ENCODE measurements at places on chromosomes 2 and 18. TPM values are rescaled to one million over a fixed set of nuclear protein-coding genes. Genes with fewer than 3 reads are reported as not detected.

DNA sequence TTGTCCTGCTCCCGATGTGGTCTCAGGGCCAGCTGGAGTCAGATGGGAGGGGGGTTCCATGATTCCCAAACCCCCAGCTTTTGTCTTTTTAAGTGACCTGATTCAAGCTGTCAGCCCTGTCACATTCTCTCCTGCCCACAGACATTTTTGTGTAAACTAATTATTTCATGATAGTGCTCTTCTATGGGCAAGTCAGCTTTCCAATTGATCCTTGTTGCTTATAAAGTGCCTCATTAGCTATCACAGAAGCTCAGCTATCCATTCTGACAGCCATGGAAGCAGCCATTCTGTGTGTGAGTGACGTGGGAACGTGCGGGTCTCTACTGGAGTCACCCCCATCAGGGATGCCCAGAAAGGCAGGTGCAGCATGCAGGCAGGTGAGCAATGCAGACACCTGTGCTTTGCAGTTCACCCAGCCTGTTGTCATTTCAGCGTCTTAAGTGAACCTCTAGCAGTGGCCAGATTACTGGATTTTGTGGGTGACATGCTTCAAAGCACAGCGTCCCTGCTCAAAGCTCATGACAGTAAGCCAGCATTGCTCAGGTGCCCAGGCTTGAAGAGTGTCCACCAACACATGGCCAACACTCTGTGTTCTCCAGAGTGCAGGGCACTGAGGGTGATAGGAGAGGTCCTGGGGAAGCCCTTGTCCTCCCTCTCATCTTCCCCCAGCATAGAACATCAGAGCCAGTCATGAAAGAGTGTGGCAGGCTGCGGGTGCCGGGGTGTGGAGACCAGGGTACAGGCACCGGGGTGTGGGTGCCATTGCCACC, 162.1 kb upstream of the SH3BP4 start:
- no peak overlapping the region for H3K4me3 ChIP-seq
- no peak for DNase-seq
- H3K4me1 ChIP-seq = no peaks in the 10 kb centered on the region

- no peak overlapping the region for H3K4me3 ChIP-seq
- no peaks in the 10 kb centered on the region for H3K36me3 ChIP-seq
- no peak for DNase-seq
- no peaks in the 10 kb centered on the region for H3K4me1 ChIP-seq
Measured at GRCh38 chr2:213177679-213178078, 26.3 kb upstream of the IKZF2 start.

GRCh38 chr2:72940786-72941185, 23.5 kb downstream of the EMX1 start:
- H3K36me3 ChIP-seq = peaks cover 16% of the 10 kb centered on the region
- no peak for DNase-seq
- H3K4me1 ChIP-seq = no peaks in the 10 kb centered on the region

GRCh38 chr2:95374451-95374920, 28.0 kb upstream of the FAHD2A start:
- H3K36me3 ChIP-seq = no peaks in the 10 kb centered on the region
- H3K27ac ChIP-seq = no peak overlapping the region
- H3K27me3 ChIP-seq = no peaks in the 10 kb centered on the region
- H3K4me1 ChIP-seq = no peaks in the 10 kb centered on the region
- no peak for DNase-seq

DNA sequence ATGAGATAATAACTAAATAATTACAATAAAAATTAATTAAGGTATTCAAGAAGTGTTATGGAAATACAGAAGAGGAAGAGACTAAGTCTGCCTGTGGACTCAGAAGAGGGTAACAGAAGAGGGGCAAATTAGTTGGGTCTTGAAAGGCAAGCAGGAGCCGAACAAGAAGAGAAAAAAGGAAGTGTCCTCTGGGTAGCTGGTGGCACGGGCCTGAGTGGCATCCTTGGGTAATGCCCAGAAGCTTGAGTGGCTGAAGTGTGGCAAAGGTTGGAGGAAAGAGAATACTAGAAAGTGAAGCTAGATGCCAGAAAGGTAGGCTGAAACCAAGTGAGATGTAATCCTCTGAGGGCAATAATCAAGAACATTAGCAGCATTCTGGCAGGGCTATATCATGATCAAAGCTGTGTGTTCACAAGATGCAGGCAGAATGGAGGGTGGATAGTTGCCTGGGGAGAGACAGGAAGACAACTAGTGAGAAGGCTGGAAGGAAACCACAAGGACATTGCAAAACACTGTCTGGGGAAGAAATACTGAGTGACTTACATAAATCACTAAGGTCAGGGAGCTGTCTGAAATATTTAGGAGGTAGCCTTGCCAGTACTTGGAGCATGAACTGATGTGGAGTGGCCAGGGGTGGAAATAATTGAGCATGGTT, 16.2 kb downstream of the DOCK10 start:
- H3K4me3 ChIP-seq = no peak overlapping the region
- no peaks in the 10 kb centered on the region for H3K36me3 ChIP-seq
- no peaks in the 10 kb centered on the region for H3K27me3 ChIP-seq
- no peak for DNase-seq
- no peak overlapping the region for H3K27ac ChIP-seq

DNA sequence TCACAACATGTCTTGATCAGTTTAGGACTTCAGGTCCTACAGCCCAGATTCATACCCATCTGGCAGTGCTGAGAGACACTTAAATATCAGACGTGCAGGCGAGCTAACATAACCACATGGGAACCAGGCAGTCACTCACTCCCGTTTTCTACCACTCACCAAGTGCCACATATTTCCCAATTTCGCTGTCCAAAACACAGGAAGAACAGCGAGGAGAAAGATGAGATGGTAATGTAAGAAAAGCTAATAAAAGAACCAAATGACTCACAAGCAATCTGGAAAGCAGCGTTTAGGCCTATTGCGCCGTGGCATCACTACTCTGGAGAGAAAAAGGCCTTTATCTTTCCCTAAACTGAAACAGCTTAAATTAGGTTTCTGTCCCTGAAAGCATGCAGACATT, 647.8 kb upstream of the SLC39A10 start:
- H3K36me3 ChIP-seq = no peaks in the 10 kb centered on the region
- no peaks in the 10 kb centered on the region for H3K27me3 ChIP-seq
- H3K4me1 ChIP-seq = no peaks in the 10 kb centered on the region
- H3K4me3 ChIP-seq = no peak overlapping the region
- no peak overlapping the region for H3K27ac ChIP-seq

DNA sequence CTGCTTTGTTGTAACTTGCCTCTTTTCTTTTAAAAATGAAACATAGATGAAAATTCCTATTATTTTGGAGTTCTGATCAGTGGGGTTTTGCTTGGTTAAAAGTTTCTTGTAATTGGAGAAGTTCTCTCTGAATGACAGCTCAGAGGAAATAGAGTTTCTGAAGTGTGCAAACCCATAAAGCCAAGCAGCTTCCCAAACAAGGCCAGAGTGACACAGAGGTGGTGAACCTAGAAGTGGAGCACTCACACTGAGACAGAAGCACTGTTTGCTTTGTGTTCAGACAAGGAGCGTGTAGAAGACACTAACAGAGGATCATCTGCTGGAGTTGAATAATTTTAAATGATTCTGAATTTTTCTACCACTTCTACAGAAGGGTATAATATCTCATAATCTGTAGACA, 49.2 kb downstream of the FBXO48 start:
- no peak for DNase-seq
- no peaks in the 10 kb centered on the region for H3K36me3 ChIP-seq
- peaks cover 2% of the 10 kb centered on the region for H3K27me3 ChIP-seq
- no peak overlapping the region for H3K27ac ChIP-seq

GRCh38 chr2:47269316-47270232, 114.5 kb upstream of the STPG4 start:
- no peaks in the 10 kb centered on the region for H3K27me3 ChIP-seq
- DNase-seq = peak; percentile 70
- peaks cover 27% of the 10 kb centered on the region for H3K4me1 ChIP-seq
- peak overlapping the region; percentile 76 for H3K27ac ChIP-seq
- no peak overlapping the region for H3K4me3 ChIP-seq

DNA sequence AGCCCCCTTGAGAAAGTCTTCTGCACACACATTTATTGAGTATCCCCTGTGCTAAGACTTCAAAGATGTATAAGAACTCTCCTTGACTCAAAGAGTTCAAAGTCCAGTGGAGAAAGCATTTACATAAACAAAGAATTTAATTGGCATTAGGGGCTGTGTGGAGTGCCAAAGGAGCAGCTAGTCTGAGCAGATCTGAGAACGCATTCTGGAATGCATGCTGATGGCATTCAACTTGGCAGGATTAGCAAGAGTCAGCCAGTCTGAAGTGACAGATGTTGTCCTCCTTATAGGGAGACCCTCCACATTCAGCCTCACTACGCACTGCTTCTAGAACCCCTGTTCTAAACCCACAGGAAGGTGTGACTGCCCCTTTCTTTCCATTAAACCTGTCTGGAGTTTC, 191.5 kb downstream of the RAD51AP2 start:
- H3K4me3 ChIP-seq = no peak overlapping the region
- no peaks in the 10 kb centered on the region for H3K36me3 ChIP-seq
- no peak overlapping the region for H3K27ac ChIP-seq
- no peaks in the 10 kb centered on the region for H3K4me1 ChIP-seq
- no peaks in the 10 kb centered on the region for H3K27me3 ChIP-seq

- no peaks in the 10 kb centered on the region for H3K27me3 ChIP-seq
- no peaks in the 10 kb centered on the region for H3K4me1 ChIP-seq
- no peaks in the 10 kb centered on the region for H3K36me3 ChIP-seq
- no peak for DNase-seq
Measured at GRCh38 chr2:73268830-73269685, 15.2 kb downstream of the FBXO41 start.

DNA sequence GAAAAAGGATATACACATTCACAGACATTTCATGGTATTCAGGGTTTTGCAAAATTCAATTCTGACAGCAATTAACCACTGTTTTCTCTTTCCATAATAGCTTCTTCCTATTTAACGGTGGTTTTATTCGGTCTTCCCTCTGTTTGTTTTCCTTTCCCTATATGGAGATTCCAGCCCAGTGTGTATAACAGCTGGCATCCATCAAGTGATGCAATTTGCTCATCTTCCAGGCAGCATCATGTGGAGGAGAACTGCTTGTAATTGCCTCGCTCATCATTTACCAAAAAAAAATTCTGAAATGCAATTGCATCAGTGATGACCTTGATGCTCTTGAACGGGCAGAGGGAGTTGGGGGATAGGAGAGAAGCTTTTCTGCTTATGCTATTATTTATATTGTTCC, 165.9 kb upstream of the PGAP1 start:
- H3K27me3 ChIP-seq = no peaks in the 10 kb centered on the region
- no peaks in the 10 kb centered on the region for H3K36me3 ChIP-seq

DNA sequence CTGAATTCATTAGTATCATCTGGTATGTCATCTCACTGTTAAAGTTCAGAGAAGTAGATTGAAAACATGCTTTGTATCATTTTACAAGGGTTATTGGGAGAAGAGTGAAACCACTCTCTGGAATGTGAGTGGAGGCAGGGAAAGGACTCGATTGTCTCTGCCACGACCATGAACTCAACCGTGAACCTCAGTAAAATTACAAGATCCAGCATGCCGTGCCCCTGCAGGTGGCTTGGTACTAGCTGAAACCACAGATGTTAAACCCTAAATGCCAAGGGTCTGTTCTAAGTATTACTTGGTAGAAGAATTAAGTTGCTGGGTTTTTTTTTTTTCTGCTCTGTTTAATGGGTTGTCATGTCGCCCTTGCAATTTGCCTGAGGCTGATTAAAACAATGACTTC, 197.2 kb downstream of the MYO3B start:
- no peak overlapping the region for H3K4me3 ChIP-seq
- peaks cover 3% of the 10 kb centered on the region for H3K27me3 ChIP-seq
- H3K36me3 ChIP-seq = no peaks in the 10 kb centered on the region
- no peak overlapping the region for H3K27ac ChIP-seq
- no peaks in the 10 kb centered on the region for H3K4me1 ChIP-seq
- DNase-seq = no peak

- no peak overlapping the region for H3K27ac ChIP-seq
- no peak for DNase-seq
- H3K36me3 ChIP-seq = no peaks in the 10 kb centered on the region
Measured at GRCh38 chr2:12577567-12578253, 139.0 kb upstream of the TRIB2 start.

- DNase-seq = no peak
- H3K4me1 ChIP-seq = peaks cover 71% of the 10 kb centered on the region
- no peaks in the 10 kb centered on the region for H3K27me3 ChIP-seq
Measured at GRCh38 chr18:76456018-76456750, 38.9 kb downstream of the ZNF516 start.

DNA sequence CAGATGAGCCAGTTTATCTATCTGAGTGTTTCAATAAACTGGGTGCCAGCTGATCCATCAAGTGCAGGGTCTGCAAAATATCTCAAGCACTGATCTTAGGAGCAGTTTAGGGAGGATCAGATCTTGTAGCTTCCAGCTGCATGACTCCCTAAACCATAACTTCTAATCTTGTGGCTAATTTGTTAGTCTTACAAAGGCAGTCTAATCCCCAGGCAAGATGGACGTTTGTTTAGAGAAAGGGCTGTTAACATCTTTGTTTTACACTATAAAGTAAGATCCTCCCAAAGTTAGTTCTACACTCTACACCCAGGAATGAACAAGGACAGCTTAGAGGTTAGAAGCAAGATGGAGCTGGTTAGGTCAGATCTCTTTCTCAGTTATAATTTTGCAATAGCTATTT, 28.7 kb upstream of the HNMT start:
- H3K27ac ChIP-seq = no peak overlapping the region
- no peak for DNase-seq
- no peaks in the 10 kb centered on the region for H3K36me3 ChIP-seq
- no peaks in the 10 kb centered on the region for H3K4me1 ChIP-seq
- H3K4me3 ChIP-seq = no peak overlapping the region

GRCh38 chr2:19649785-19650380, 251.9 kb downstream of the TTC32 start:
- H3K4me3 ChIP-seq = no peak overlapping the region
- H3K36me3 ChIP-seq = no peaks in the 10 kb centered on the region
- no peak overlapping the region for H3K27ac ChIP-seq
- H3K4me1 ChIP-seq = no peaks in the 10 kb centered on the region
- H3K27me3 ChIP-seq = no peaks in the 10 kb centered on the region

- H3K27ac ChIP-seq = no peak overlapping the region
- H3K4me1 ChIP-seq = peaks cover 5% of the 10 kb centered on the region
- H3K36me3 ChIP-seq = no peaks in the 10 kb centered on the region
- no peak for DNase-seq
Measured at GRCh38 chr18:36035253-36035652, 32.1 kb downstream of the RPRD1A start.

The CCBE1 gene
- 0.20 TPM for total RNA-seq

The CFAP221 gene
- not detected for total RNA-seq

The ITGA6 gene
- 46.5 TPM for total RNA-seq

The AQP12A gene
- total RNA-seq = not detected

The TYW5 gene
- 3.3 TPM for total RNA-seq

The B3GNT7 gene
- 1.7 TPM for total RNA-seq

The HAAO gene
- total RNA-seq = 0.78 TPM

The ROCK1 gene
- 13.6 TPM for total RNA-seq

The SRD5A2 gene
- total RNA-seq = 0.10 TPM

The HOXD1 gene
- not detected for total RNA-seq

The RRM2 gene
- not detected for total RNA-seq
